T-helper 17 cell (primary cell): ENCODE measurements at places on chromosomes 11 and 22.

DNA sequence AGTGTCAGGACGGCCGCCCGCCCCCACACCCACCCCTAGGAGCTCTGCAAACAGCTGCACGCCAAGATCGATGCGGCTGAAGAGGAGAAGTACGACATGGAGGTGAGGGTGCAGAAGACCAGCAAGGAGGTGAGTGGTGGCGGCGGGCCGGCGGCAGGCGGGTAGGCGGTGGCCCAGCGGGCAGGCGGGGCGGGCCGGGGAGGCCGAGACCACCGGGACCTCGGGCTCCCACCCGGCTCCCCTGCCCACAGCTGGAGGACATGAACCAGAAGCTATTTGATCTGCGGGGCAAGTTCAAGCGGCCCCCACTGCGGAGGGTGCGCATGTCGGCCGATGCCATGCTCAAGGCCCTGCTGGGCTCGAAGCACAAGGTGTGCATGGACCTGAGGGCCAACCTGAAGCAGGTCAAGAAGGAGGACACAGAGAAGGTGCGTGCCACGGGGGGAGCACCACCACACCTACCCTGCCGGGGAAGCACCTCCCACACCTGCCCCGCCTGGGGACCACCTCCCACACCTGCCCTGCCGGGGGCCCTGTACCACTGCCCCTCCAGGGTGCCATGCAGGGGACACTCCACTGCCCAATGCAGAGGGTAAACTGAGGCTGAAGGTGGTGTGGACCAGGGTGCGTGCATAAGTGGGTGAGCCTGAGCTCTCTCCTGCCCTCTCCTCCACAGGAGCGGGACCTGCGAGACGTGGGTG, 2.1 kb downstream of the TNNI2 start:
- no peak for DNase-seq

DNA sequence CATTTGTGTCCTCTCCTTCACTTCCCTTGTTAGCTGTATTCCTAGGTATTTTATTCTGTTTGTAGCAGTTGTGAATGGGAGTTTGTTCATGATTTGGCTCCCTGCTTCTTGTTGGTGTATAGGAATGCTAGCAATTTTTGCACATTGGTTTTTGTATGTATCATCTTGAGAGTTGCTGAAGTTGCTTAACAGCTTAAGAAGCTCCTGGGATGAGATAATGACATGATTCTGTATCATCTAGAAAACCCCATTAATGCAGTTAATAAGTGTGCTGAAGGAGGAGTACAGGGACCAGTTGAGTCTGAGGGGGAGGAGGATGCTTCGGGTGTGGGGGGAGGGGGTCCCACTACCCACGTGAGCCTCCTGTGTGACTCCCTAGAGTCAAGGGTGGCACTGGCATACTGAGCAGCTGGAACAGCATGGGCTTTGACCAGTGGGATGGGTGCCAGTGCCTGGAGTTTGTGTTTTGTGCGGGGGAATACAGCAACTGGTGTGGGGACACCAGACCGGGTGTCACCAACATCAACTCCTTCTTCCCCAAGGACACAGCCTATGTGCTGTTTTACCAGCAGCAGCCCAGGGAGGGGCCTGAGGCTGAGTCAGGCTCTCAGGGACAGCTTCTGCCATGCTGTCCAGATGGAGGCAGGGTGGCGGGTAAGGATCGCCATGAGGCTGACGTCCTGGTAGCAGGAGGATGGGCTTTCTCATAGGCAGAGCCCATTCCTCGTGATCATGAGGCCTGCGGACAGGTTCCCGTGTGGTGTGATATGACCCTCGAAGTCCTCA, 24.1 kb downstream of the USP35 start:
- DNase-seq, result no peak

DNA sequence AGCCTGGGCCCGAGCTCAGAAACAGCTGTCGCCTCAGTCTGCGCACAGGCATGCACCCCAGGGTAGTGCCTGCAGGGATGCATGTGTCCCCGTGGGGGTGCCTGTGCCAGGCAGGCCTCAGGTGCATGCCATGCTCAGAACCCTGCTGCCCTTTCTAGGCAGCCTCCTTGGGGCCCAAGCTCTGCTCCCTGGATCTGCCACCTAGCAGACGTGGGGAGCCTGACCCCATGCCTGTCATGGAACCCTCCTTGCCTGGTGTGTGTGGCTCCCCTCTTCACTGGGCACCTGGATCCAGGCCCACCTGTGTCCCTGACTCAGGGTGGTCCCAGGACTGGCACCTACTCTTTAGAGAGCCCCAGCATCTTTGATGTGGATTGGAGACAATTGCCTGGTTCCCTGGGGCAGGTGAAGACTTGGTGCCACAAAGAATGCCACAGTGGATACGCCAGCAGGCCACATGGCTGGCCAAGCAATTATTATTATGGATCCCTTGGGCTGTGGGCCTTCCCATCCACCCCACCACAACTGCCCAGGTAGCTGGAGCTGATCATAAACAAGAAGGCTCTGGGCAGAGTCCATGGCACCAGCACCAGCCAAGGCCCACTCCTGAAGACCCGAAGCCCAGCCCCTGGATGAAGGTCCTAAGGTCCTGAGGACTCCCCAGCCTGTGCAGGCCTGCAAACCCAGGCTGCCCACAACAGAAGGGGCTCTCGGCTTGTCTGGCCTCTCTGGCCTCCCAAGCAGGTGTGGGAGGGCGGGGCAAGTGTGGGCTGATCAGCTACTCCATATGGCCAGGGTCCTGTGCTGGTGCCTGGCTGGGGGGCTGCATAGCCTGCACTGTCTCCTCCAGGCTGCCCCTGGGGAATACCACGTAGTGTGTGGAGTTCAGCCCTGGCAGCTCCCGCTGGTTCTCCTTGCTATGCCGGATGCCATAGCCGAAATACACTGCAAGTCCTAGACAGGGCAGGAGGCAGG, 3.8 kb downstream of the SLC7A4 start:
- no peak for DNase-seq

DNA sequence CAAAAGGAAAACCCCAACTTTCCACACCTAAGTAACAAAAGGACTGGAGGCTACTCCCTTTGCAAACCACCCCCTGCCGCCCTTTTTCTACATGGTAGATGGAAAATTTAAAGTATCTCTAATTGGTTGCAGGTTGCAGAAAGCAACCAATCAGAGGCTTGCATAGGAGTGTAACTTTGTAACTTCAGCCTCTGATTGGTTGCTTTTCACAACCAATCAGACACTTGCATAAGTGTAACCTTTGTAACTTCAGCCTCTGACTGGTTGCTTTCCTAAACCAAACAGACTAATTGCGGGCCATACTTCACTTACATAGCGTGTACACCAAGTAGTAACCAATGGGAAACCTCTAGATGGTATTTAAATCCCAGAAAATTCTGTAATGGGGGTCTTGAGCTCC, 16.8 kb upstream of the ACER3 start:
- DNase-seq, result no peak

- DNase-seq, result no peak
Observed at GRCh38 chr22:38613588-38613987, 42.6 kb downstream of the FAM227A start.

DNA sequence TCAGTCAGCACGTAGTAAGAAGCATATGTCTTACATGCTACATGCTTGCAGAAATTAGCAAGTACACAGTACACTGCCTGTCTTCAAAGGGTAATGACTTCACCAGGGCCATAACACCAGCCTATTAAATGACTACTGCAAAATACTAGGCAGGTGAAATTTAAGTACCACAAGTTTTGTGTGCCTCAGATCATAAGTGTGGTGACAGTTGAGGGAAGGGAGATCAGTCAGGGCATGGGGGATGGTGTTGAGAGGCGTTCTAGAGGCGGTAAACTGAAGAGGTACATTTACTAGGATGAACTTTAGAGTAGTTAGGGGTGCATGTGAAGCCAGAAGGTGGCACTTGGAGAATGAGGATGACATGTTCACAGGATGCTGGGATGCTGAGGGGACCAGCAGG, 22.0 kb downstream of the AMOTL1 start:
- no peak for DNase-seq

DNA sequence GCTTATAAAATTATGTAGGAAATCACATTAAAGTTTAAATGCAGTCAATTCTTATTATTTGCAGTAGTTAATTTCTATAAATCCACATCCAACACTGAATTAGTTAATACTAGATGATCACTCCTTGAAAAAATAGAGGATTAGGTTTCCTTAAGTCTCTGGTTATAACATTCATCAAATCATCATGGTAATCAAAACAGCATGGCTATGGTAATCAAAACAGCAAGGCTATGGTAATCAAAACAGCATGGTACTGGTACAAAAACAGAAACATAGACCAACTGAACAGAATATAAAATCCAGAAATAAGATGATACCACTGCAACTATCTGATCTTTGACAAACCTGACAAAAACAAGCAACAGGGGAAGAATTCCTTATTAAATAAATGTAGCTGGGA, 814.6 kb upstream of the CCDC179 start:
- DNase-seq, result no peak

DNA sequence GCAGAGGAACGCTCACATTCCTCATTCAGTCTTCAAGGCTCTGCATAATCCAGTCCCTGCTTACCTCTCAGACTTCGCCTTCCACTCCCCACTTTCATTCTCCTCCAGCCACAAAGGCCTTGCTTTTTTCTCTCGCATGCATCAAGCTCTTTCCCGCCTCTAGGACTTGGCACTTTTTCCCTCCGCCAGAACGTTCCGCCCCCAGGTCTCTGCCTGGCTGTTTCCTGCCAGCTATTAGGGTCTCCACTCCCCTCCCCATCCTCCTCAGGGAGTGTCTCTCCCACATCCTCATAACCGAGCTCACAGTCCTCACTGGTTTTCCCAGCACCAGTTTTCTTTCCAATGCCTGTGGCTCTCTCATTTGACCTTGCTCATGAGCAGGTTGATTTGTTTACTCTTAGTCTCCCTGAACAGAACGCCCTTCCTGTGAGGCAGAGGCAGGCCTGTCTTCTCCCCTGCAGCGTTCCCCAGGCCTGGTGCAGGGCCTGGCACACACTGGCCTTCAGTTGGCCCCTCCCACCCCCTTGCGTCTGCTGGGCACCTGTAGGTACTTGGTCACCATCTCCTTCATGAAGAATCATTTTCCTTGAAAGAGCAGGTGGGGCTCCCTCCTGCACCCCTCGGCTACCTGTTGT, 75.2 kb downstream of the RTL6 start:
- no peak for DNase-seq

- no peak for DNase-seq
Observed at GRCh38 chr11:43770173-43770572, 89.6 kb downstream of the HSD17B12 start.

- no peak for DNase-seq
Observed at GRCh38 chr22:23070418-23071229, at the start of gene GNAZ. GNAZ (plus strand) TSS chr22:23070519; CDS start chr22:23095696, 25,177 bp downstream.

DNA sequence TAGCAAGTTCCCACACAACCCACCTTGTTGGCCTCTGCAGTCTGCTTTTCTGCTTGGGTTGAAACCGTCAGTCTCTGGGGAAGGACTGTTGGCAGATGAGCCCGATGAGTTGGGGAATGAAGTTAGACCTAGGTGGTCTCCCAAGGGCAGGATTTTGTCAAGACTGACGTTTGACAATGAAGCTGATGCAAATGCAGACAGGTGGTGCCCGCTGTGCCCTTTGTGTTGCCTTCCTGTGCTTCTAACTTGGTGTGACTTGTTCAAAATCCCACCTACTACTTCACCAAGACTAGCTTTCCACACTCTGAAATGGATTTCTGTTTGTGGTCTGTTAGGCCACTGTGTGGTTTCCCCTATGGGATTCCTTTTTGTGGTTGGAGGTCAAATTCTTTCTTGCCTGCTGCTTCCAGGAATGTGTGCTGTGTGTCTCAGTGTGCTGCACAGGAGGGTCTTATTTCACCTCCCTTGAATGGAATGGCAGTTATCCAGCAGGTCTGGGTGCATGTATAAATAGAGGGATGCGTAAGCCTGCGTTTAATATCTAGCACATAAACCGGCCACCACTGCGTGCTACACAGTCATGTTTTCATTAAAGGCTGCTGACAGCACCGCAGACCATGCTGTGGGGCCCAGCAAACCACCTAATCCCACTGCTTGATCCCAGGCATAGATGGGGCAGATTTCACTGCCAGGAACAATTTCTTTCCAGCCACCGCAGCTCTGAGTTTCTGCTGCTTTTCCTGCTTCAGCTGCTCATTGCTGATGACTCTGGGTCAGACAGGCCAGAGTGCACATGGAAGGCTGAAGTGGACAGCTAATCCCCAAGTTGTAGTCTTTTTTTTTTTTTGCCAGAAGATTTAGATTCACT, 44.8 kb downstream of the ADAMTS8 start:
- no peak for DNase-seq

DNA sequence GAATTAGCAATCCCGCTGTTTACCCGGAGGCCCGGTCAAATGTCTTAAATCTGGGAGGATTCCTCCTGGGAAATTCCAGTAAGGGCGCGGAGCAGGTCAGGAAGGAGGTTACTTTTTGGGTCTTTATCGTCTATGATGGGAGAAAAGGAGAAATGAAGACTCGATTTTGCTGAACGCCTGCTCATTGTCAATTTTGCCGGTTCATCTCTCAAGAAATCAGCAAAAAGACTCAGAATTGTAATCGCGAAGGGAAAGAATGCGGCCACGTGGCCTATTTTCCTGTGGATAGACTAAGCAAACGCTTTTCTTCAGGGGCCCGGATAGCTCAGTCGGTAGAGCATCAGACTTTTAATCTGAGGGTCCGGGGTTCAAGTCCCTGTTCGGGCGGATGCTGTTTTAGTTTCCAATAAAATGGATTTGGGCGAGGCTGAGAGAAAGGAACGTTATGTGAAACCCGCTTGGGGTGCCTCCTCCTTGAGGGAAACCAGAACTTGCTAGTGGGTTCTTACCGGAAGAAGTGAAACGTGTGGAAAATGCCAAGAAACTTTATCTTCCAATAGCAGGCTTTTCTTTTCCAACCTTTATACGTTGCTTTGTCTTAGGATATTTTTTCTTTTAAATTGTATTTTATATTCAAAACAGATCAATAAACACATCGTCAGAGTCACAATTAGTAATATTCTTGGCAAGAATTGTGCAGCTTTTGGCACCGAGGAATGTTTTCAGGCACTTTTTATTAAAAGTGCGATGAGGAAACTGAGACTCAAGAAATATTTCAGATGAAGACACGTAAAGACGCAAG, 45.0 kb downstream of the OR4D9 start:
- DNase-seq, result peak; percentile 29

DNA sequence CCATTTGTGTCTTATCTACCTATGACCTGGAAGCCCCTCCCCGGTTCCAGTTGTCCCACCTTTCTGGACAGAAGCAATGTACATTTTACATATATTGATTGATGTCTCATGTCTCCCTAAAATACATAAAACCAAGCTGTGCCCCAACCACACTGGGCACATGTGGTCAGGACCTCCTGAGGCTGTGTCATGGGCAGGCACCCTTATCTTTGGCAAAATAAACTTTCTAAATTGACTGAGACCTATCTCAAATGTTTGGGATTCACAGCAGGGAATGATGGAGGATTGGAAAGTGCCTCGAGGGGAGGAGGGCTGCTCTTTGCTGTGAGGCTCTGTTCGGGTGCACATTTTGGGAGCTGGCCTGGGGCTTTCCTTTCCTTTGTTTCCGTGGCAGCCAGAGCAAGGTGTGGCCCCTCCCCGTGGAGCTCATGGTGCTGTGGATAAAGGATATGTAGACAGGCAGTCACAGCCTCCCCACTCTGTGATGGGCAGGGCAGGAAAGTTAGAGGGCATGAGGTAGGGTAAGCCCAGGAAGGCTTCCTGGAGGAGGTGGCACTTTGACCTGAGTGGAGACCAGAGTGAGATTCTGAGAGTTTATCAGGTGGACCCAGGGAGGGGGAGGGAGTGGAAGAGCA, 615.6 kb downstream of the TBC1D22A start:
- DNase-seq, result no peak
